ENCODE measurements at places on chromosomes 1 and 21.

GRCh38 chr21:38478782-38479181 lies 19.5 kb downstream of the ERG start:
- DNase-seq: no peak

GRCh38 chr1:178407655-178408054 lies 89.1 kb downstream of the CLEC20A start:
- DNase-seq: no peak

GRCh38 chr1:111323231-111323630 lies 32.6 kb downstream of the CHIA start:
- DNase-seq: no peak

GRCh38 chr1:203410182-203410900 lies 59.4 kb upstream of the FMOD start:
- DNase-seq: no peak

GRCh38 chr1:118290046-118290445 lies 105.0 kb upstream of the SPAG17 start:
- no peak for DNase-seq
